Endothelial cell of umbilical vein (primary cell): ENCODE measurements at places on chromosomes 6 and 20. TPM values are rescaled to one million over a fixed set of nuclear protein-coding genes. Genes with fewer than 3 reads are reported as not detected.
A peak's percentile ranks its signal among the peaks of the same experiment; 100 is the strongest.

DNA sequence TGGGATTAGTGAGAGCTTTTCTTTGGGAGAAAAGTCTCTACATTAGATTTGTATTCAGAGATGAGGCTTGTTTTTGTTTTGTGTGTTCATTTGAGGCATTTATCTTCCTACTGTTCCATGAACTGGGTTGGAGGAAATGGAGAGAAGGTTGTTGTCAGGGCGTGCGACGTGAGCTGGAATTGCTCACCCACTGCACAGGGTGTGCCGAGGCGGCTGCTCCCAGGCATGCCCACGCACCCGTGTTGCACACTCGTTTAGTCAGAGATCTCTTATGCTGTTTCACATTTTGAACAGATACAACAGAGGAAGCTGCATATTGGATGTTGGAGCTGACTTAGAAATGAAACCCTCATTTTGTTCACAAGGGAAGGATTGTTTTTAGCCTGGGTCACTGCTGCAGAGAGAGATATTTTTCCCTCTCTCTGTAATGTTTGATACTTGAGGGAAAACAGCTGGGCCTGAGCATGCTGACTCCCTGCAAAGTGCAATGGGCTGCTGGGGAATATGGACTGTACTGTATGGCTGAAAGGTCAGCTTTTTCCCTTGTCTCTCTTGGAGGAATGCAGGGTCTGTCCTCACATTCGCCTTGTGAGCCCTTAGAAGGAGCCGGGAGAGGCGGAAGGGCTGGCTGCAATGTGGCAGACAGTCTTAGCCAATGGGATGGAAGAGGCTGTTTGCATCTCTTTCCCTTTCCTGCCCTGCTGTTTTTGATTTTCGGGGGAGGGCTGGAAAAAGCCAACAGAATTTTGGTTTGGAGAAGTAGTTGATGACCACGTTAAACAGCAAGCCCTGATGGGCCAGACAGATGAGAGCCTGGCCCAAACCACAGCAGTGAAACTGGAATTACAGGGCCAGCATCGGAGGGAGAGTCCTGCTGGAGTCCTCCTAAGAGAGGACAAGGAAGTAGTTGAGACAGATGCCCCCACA, 170.8 kb downstream of the SASH1 start:
- no peak for DNase-seq

GRCh38 chr20:63003546-63003945, 3.2 kb downstream of the BHLHE23 start:
- no peak for DNase-seq

DNA sequence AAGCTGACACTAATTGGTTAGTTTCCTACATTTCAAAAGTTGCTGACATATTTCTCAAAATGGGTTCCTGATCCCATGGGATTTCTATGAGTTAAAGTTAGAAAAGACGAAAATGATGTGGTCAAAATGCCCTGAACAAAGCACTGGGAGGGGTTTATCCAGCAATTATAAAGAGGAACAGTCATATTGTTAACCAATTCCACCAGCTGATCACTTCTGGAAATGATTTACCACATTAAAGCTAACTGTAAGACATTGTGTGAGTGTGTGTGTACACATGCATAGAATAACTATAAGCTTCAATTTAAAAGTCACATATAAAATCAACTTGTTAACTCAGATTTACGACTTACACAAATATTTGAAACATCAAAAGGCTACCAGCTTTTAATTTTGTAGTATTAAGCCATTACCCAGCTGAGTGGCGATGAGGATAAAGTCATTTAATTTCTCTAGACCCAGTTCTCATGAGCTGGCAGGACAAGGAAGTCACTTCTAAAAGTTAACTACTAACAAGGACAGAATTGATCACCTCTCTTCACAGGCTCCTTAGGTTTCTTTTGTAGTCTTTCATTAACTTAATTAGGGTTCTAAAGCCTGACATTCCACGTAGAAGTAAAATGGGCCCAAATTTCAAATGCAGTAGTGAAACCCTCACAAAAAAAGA, 40.4 kb downstream of the MAN1A1 start:
- no peak for DNase-seq

- no peak for DNase-seq
These were observed 26.6 kb upstream of the PCMTD2 start for GRCh38 chr20:64228751-64229506.

- no peak for DNase-seq
These were observed 11.8 kb downstream of the BCAS1 start for GRCh38 chr20:54058420-54059139.

DNA sequence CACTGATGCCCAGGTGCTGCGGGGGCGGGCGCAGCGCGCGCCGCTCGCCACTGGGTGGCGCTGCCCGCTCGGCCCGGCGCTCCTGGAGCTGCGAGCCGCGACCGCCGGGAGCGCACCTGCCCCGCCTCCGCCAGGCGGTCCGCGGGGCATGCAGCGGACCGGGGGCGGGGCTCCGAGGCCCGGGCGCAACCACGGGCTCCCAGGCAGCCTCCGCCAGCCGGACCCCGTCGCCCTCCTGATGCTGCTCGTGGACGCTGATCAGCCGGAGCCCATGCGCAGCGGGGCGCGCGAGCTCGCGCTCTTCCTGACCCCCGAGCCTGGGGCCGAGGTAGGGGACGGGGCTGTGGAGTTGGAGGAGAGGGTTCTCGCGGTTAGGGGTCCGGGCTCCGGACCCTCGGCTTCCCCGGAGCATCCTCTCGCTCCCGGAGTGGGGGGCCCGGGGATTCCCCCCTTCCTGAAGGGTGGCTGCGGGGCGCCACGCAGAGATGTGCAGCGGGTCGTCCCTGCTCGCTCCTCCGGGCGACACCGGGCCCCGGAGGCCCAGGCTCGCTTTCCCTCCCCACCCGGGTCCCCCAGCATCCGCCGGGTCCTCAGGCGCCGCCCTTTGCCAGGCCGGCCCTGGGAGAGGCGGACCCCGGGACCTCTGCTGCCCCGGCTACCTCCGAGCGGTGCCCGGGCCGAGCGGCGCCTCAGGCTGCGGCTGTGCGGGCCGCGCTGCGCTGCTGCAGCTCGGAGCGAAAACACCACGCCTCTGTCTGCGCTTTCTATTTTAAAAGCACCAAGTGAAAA, at the start of gene BCAS4:
BCAS4 (plus strand) TSS at position 216 of the 789 bp plus-strand sequence; CDS start at position 239, 23 bp downstream.
- peak; percentile 81 for DNase-seq

GRCh38 chr6:119501798-119502483, 152.4 kb upstream of the MAN1A1 start:
- no peak for DNase-seq

- DNase-seq = no peak
These were observed 199.2 kb upstream of the HTR1E start for GRCh38 chr6:86738078-86738477.

DNA sequence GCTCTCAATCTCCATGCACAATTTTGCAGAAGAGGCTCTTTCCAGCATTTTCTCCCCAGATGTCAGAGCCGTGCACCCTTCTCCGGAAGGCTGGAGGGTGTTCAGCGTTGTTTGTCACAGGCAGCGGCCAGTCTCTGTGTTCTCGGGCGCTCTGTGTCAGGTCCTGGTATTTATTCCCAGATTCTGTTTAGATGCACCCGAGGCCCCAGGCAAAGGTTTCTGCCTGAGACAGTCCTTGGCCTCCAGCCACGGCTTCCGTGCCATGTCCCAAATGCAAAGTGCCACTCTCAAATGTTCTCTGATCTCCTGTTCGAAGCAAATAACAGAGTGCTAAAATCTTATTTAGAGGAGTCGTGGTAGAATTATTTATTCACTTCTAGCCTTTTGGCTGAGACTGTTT, 140.3 kb upstream of the AGPAT4 start:
- DNase-seq = no peak

DNA sequence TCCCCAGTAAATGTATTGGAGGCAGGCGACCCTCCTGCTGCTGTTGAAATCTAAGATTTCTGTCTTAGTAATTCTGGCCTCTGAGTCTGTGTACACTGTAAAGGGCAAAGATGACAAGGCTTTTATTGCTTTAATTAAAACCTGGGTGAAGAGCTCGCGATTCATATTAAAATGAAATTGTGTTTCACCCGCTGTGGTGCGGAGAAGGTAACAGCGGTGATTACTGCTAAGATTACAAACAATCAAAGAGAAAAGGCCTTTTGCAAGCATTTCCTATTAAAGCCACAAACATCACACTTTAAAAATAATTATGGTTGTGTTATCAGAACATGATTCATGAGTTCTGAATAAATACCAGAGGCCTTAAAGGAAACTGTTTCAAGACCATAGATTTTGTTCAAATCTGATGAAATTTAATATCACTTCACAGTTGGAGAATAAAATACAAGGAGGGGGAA, 69.3 kb downstream of the TOX2 start:
- peak; percentile 55 for DNase-seq

- no peak for DNase-seq
These were observed 1.8 kb downstream of the GRIK2 start for GRCh38 chr6:101395345-101395744.

DNA sequence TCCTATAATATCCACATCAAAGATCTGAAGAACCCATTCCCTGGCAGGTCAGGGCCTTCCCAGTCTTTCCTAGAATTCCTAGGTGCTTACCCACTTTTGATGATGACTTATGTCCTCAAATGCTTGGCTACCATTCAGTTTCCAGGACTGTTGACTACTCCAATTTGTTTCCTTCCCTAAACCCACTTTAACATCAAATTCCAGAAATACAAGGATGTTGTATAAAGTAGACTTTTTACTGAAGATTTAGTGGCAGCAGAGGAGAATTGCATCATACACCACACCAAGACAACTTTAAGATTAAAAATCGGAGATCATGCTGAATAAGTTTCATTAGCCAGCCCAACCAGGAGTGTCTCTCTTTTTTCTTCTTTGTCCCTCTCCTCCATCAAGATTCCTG, 203.3 kb upstream of the LAMP5 start:
- DNase-seq = no peak

C6orf58 gene
- total RNA-seq = not detected in 2 replicates

TUBB2A gene
- 73.2 and 80.3 TPM in 2 replicates for total RNA-seq

MUC21 gene
- total RNA-seq = not detected in 2 replicates

HDGFL1 gene
- not detected in 2 replicates for total RNA-seq

RHAG gene
- not detected in 2 replicates for total RNA-seq
